ENCODE measurements at places on chromosomes 11 and 22.

DNA sequence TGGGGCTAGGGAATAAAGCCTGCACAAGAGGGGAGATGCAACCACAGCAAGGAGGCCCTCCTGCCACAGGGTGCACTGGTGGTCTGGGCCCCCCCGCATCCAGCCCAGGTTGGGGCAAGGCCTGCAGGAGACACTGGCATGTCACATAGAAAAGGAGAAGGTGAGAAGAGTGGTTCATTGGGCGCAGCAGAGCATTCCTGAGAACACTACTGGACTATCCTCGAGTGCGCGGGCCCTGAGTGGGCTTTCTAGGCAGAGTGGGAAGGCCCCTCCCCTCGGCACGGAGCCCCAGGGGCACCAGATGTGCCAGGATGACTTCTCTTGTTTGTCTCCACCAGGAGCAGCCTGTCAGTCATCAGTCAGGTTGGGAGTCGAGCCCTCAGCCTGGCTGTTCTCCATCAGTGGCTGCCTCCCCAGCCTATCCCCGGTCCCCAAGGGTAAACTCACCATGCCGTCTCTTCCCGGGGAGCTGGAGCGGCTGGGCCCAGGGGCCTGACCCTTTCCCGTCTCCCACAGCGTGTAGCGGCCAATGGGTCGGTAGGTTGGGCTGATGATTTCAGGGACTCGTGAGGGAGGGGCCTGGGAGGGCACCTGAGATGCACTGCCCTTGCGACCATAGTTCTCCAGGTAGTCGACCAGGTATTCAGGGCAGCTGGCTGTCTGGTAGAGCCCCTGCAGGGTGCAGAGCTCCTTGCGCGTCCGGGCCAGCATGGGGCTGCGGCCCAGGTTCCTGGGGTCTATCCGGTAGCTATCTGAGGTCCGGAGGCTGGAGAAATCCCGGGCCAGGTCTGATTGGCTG is 9.0 kb downstream of the USP2 start:
- DNase-seq: no peak

- peak; percentile 51 for DNase-seq
Measured at GRCh38 chr11:27468209-27468994, 4.2 kb downstream of the LGR4 start.

DNA sequence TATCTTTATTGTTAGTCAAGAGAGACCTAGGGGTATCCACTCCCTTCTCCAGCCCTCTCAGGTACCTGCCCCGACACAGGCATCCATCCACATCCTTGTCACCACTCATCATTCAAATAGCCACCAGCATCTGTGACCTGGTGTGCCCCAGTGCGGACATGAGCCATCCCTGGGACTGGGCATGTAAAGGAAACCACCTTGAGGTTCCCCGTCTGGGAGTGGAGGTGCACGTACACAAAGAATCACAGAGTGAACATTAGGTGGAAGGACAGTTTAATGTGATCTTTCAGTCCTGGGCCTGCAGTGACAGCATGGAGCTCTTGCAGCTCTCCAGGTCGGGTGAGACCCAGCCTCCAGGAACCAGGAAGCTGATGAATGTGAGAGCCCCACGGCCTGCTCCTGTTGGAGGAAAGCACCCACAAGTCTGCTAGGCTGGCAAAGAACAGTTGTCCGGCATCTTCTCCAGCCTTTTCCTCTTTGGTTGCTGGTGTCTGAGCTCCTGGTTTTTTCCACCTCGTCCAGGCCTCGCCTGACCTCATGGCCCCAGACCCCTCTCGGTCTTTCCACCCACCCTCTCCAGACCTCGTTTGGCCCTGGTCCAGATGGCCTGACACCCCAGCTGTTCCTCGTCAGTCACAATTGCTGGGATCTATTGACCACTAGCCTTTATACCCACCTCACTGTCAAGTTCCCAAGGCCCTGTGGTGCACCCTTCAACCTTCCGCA is 16.5 kb downstream of the PSMD13 start:
- no peak for DNase-seq

GRCh38 chr11:34364102-34364501 is 6.3 kb upstream of the ABTB2 start:
- no peak for DNase-seq

DNA sequence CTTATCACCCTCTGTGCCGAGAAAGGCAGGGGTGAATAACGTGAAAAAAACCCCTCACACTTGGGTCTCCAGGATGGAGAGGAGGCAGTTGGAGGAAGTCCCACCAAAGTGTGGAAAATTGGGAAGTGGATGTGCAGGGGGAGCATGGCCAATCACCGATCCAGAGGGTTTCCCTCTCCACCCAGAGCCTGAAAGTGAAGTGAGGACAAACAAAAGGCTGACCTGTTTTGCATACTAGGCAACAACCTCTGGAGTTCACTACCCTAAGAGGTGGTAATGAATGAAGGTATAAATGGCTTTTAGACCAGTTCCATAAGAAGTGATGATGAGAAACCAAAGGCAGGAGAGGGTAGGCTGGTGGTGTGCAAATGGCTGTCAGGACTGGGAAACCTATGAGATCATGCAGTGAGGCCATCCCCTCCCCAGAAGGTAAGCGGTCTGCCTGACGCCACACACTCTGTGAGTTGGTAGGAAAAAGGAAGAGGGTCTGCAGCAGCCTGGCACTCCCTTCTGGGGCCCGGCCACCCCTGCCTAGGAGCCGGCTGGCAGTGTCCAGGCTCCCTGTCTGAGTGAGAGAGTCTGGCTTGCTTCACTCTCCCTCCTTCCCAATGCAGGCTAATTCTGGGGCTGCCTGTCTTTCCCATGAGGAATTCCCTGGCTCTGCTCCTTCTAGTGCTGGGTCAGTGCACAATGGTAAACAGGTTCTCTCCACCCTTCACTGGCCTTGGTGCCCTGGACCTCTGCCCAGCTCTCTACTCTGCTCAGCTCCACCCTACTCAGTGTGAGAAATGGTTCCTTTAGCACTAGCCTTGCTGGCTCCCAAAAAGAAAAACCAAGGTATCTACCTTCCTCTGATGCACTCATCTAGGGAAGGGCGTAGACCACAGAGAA is 15.6 kb downstream of the TBC1D10A start:
- no peak for DNase-seq

GRCh38 chr11:72226701-72227100 is 2.1 kb downstream of the INPPL1 start:
- no peak for DNase-seq

DNA sequence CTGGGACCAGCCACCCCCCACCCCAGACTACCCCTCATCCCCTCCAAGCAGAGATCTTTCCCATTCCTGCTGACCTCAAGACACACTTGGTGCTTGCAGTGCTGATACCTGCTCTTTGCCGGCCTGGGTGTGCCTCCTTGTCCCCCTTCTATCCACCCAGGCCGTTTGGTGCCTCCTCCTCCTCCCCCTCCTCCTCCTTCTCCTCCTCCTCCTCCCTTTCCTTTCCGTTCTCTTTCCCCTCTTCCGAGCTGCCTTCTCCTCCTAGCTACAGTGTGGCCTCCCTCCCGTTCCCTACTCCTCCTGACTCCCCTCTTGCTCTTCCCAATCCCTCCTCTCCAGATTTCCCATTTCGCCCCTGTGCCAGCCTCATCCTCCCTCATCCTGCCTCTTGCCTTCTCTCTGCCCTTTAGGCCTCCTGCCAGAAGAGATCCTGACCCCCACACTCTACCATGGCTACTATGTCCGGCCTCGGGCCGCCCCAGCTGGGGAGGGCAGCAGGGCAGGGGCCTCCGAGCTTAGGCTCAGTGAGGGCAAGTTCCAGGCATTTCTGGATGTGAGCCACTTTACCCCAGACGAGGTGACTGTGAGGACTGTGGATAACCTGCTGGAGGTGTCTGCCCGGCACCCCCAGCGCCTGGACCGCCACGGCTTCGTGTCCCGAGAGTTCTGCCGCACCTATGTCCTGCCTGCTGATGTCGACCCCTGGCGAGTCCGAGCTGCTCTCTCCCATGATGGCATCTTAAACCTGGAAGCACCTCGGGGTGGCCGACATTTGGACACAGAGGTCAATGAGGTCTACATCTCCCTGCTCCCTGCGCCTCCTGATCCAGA is 712 bp downstream of the HSPB2 start:
- no peak for DNase-seq

- DNase-seq: no peak
Measured at GRCh38 chr11:61609980-61610366, 29.1 kb upstream of the SYT7 start.

GRCh38 chr22:49530671-49531367 is 296.9 kb downstream of the BRD1 start:
- no peak for DNase-seq

DNA sequence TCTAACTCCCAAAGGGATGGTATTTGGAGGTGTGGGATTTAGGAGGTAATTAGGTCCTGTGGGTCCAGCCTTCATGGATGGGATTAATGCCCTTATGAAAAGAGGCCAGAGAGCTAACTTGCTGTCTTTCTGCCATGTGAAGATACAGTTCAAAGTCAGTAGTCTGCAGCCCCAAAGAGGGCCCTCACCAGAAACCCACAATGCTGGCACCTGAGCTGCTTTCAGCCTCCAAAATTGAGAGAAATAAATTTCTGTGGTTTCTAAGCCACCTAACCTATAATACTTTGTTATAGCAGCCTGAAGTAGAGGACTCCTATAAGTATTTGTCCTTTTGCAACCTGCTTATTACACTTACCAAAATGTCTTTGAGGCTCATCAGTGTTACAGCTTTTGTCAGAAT is 16.2 kb downstream of the ATM start:
- no peak for DNase-seq

DNA sequence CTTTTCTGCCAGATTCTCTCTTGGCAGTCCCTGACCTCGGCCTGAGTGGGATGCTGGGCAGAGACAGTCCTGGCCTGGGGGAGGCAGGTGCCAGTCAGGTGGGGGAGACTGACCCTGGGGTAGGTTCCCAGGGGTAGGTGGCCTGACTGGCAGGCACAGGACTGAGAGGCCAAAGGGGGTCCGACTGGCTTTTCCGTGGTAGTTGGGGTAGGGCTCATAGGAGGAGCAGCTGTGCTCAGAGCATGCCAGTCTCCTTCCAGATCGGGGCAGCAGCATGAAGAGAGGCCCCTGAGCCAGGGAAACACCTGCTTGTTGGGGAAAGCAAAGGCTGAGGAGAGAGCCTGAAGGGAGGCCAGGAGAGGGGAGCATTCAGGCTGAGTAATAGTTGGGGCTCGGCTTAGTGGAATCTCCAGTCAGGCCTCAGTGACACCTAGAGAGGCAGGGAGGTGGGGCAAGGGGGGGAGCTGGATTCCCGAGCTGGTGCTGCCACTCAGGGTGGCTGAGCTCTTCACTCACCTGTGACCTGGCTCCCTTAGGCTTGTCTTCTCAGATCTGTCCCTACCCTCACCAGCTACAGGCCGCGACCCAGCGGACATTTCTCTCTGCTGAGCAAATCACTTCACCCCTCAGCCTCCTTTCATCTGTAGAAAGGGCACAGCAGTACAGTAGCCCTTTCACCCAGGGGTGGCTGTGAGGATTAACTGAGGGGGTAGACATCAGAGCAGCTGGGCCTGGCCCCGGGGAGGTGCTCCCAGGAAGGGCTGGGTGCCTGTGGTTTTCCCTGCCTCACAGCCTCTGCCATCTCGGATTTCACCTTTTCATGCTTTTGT is 26.2 kb downstream of the MCM5 start:
- no peak for DNase-seq

GRCh38 chr11:60756307-60757032 is at the start of gene MS4A15:
TSS of gene MS4A15 (plus strand) at chr11:60756867. CDS start at chr11:60763734, 6,867 bp downstream.
- DNase-seq: no peak

DNA sequence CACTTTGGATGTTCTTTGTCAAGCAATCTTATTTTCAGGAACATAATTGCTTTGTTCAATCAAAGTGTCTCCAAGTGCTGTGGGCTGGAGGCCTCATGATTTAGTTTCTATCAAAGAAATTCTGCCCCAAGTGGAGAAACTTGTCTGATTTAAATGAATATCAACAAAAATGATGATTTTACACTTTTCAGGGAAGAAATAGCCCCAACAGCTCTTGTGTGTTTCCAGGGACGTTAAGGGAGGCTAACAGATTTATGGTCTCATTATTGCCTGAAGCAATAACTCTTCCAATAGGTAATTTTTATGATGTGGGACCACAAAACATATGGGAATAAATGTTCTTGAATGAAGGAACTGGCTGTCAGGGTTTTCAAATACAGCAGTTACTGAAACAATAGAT is 699.1 kb downstream of the FAM181B start:
- no peak for DNase-seq

DNA sequence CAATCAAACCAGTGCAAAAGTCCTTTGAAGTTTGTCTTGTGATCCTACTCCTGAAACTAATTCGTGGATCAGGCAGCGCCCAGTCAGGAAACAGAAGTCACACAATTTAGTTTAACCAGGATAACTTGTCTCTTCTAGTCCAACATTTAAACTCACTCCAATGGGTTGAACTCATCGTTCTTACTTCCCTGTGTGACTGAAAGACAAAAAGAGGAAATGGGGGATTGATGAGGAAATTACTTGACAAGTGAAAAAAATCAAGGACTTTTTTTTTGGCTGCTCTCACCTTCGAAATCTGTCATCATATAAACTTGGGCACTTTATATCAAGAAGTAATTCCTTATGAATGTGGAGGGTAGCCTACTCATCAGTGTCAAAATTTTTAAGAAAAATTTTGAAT is 78.4 kb downstream of the HSD17B12 start:
- no peak for DNase-seq

- no peak for DNase-seq
Measured at GRCh38 chr11:106421676-106422292, 344.3 kb downstream of the AASDHPPT start.

DNA sequence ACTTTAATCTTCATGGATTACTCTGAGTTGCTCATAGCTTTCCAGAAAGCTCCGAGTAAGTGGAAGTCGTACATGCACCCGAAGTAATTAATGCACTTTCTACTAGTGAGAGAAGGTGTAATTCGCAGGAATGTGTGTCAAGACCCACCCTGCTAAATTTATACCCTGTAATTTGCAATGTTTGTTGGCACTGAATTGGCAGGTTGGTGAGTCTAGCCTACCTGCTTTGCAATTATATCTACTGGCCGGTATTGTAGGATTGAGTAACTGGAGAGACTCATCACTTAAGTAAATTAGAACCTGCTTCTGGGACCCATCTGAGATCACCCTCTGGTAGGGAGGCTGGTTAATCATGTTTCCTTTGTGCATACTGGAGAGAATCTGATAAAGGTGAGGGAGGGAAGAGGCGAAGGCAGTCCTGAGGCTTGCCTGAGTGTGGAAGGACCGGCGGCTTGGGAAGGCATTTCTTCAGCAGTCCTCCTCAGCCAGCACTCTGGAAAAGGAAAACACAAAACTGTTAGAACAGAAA is 63.3 kb downstream of the LDLRAD3 start:
- DNase-seq: no peak

GRCh38 chr11:2694995-2695939 is 4.5 kb downstream of the KCNQ1OT1 start:
- DNase-seq: no peak

GRCh38 chr11:121422675-121423074 is 29.4 kb upstream of the SORL1 start:
- no peak for DNase-seq

GRCh38 chr11:9347100-9347499 is 32.7 kb upstream of the TMEM41B start:
- DNase-seq: no peak

GRCh38 chr22:23137905-23138561 is 3.8 kb downstream of the RSPH14 start:
- no peak for DNase-seq
